ENCODE measurements at places on chromosomes 7 and 10.

GRCh38 chr10:110437351-110437605 lies 60.4 kb upstream of the DUSP5 start:
- DNase-seq = no peak

DNA sequence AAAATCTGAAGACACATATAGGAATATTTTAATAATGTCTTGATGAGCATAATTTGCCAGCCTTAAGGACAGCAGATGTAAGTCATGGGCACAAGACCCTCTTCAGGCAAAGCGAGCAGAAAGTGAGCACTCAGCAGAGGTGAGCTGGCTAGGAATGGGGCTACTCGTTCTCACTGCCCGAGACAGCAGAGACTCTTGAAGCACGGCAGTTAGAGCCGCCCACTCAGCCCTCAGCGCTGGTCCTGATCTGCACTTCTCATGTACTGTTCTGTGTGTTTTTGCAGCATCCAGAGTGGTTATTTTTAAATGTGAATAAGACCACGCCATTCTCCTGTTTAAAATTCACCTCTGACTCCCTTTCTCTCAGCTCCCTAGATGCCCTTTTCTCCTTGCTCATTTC lies 65.3 kb downstream of the GFRA1 start:
- DNase-seq = no peak

DNA sequence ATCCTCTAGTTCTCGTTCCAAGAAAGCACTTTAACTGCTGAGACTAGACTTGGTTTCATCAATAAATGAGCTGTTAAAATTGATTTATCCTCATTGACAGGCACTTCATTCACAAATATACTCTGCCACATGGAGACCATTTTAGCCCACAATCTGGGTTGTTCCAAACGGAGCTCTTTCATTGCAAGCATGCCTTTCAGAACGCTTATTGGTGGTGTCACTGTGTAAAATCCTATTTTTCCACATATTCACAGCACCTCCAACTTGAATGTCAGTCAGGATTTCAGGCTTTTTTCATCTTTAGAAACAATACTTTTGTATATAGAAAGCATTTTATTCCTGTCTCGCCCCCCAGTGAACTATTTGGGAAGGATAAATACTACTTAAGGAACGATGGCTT lies 424.7 kb upstream of the NRP1 start:
- no peak for DNase-seq

DNA sequence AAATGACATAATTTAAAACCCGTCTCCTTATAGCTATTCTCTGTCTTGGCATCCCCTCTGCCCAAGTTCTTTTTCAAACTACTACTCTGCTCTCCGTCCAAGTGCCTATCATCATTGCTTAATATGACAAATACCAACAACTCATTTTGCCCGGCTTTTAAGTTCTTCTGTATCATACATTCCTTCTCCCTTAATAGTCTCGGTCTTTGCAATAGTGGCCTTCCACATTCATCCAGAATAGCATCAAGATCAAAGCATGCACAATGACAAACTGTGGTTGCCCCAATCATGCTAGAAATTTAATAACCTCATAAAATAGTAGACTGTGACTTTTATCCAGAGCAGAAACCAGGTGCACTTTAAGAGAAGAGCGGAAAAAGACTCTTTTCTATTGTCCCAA lies 198.9 kb downstream of the ETV1 start:
- DNase-seq = no peak

DNA sequence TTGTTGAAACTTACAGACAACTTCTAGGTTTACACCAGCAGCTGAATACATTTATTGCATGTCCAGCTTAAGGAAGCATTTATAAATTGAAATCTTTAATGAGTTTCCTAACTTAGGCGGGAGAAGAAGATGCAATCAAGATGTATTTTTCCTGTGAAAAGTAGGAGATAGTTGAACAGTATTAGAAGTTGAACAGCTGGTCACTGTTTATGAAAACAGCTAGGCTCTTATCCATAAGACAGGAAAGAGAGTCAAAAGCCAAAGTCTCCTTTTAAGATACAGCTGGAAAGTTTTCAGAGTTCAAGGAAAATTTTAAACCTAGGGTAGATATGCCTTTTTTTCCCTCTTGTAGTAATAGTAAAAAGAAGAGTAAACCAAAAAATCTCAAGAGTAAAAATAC lies 236.1 kb upstream of the FERD3L start:
- no peak for DNase-seq

DNA sequence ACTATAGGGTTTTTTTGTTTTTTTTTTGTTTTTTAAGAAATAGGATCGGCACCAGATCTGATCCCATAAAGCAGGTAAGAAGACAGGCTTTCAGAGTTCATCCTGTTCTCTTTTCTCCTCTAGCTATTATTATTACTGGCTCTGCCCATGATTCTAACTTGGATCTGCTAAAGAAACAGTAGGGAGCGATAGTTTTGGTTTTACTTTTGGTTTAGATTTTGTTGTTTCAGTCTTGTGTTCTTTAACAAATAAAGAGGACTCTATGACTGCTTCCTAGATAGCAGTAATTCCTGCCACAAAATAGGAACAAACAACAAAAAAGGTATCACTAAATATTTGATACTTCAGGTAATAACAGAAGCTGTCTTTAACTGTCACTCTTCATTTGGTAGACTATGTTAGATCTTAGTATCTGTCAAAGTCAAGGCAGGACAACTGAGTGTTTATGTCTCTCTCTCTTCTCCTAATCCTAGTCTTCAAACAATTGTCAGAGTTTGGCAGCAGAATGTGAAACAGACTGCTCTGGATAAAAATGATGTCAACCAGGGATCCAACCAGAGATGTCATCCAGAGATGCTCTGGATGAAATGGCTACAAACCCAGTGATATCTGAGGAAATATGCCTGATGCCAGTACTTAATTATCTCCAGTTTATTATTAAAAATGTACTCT lies 99.8 kb downstream of the KMT2C start:
- DNase-seq = no peak

- peak; percentile 85 for DNase-seq
Measured at GRCh38 chr7:128409596-128410450, at the start of gene IMPDH1. Gene IMPDH1, minus strand, starts transcription at chr7:128409982. Its CDS starts 81 bp downstream, at chr7:128409901.

All from kidney (tissue), 22 donors.